ENCODE measurements at places on chromosomes 12 and 14.
A peak's percentile ranks its signal among the peaks of the same experiment; 100 is the strongest.

DNA sequence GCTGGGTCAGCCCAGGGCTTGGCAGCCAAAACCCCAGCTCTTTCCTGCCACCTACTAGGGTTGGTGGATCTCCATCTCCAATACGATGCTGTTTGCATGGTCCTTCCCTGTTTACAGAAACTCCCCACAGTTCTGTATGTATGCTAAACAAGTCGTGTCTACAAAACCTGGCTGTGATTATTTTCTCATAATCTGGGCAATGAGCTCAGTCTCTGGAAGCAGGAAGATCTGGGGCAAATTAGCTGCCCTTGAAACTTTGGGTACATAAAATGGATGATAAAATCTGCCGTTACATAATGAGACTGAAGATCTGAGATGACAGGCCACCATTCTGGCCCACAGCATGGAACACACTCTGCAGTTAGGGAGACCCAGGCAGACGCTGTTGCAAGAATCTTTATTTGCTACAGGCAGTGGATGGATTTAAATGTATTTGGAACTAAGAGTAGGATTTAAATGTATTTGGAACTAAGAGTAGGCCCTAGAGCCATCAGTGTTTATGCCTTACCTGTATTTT is 31.7 kb downstream of the ACADS start:
- no peak for DNase-seq

GRCh38 chr12:93751864-93752610 is 74.9 kb downstream of the CRADD start:
- DNase-seq: peak; percentile 75

- DNase-seq: no peak
These were observed 36.2 kb downstream of the PAPOLA start for GRCh38 chr14:96538097-96538989.

DNA sequence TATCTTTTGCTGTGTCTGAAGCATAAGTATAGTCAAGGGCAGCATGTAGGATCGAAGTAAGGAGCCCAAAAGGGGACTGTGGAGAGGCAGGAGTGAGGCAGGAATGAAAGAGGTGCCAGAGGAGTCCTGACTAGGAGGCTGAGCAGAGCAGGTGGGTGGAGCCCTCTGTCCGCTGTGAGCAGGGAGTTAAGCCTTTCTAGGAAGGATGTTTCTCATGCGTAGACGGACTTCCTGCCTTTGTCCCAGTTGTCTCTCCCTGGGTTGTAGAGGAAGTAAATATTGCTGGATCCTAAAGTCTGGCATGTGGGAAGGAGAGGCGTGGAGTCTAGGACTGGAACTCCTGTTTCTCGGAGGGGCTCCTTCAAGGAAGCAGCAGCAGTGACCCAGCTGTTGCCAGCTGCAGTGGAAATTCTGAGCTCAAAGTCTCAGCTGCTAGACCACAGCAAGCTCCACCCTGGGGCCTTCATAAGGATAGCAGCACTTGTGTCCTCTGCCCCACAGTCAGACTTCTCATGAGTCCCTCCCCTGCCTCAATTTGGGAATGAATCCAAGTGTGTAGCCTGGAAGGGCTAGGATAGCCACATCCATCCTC is 44.0 kb downstream of the RBMS2 start:
- peak; percentile 63 for DNase-seq

DNA sequence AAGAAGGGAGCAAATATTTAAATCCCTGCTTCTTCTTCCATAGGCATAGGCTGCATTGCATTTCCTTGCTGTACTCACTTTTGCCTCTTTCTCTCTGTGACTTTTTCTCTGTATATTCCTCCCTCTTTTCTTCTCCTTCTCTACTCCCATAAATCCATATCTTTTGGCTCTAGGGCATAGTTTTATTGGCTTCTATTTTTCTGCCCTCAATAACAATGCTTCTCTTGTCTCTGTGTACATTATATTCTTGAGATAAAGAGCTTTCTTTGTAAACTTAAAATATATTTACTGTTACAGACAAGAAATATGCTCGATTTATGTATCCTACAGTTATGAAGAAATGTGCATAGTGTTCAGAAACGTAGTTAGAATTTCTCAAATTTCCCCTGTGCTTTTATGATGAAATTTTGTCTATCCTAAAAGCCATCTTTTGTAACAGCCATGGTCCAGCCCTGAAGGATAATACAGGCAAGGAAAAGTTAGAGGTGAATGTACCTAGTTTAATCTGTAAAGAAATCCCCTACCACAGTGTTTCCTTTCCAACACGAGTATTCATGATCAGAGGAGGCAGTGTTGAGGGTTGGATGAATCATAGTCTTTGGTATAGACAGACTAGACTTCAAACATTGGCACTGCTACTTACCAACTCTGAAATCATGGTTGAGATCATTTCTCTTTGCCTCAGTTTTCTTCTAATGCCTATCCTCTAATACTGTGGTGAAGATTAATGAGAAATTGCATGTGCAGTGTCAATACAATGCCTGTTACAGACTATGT is 173.3 kb upstream of the FAR2 start:
- DNase-seq: no peak

Measured in AG08396 (cell line).